ENCODE measurements at places on chromosomes 5 and 9. TPM values are rescaled to one million over a fixed set of nuclear protein-coding genes. Genes with fewer than 3 reads are reported as not detected.

The ADCY2 gene
- polyA plus RNA-seq, result 4.7 TPM

The ZNF879 gene
- 5.4 TPM for polyA plus RNA-seq

The HRCT1 gene
- polyA plus RNA-seq, result not detected

The ENG gene
- 35.4 TPM for polyA plus RNA-seq

The UGT3A1 gene
- polyA plus RNA-seq, result 1.0 TPM

The SMIM32 gene
- not detected for polyA plus RNA-seq

Data from cardiac muscle cell (in vitro differentiated cells and primary cell).